Stimulated activated CD8-positive, alpha-beta memory T cell treated with anti-CD3 and anti-CD28 coated beads, Interleukin-4, amount 100 ng/mL, for 4 hours (primary cell): ENCODE measurements at places on chromosomes 5 and 9.

- no peak for DNase-seq
Observed at GRCh38 chr5:160061770-160062169, 52.8 kb downstream of the TTC1 start.

GRCh38 chr5:34539183-34539582 lies 116.9 kb upstream of the RAI14 start:
- DNase-seq = no peak

DNA sequence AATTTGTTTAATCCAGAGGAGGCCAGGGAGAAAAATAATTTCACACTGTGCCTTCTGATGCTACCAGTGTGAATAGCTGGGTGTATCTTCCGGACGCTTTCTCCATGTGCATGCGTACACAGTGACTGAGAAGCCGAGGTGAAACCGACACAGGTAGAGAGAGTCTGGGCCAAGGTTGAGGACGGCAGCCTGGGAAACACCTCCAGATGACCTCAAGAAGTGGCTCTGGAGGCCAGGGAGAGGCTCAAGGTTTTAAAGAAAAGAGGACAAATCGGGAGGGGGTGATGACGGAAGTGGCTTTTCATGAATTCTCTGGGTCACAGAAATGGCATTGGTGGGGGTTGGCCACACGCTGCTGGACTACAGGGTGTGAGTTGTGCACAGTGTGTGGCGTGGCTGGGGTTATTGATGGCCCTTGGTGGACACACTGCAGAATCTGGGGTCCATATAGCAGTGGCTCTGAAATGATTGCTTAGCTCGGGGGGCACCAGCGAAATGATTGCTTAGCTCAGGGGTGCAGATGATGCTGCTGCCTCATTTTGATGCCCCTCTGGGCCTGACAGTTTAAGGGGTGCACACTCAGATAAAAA lies 34.1 kb upstream of the LRRC14B start:
- DNase-seq = no peak

DNA sequence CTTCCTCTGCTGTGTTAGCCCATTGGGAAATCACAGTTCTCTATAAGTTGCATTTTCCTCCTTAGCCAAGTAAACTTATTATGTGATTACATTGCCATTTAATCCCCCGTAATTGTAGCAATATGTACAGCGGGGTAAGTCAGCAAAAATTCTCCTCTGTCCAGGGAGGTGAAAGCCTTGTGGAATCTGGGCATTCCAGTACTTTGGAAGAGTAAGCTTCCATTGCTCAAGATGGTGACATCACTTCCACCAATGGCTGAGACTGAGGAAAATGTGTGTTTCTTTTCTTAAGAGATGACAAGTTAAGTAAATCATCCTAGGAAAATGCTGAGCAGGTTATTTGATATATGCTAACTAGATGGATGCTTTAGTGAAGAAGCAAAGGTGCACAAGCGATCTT lies 436.7 kb downstream of the CETN3 start:
- no peak for DNase-seq

DNA sequence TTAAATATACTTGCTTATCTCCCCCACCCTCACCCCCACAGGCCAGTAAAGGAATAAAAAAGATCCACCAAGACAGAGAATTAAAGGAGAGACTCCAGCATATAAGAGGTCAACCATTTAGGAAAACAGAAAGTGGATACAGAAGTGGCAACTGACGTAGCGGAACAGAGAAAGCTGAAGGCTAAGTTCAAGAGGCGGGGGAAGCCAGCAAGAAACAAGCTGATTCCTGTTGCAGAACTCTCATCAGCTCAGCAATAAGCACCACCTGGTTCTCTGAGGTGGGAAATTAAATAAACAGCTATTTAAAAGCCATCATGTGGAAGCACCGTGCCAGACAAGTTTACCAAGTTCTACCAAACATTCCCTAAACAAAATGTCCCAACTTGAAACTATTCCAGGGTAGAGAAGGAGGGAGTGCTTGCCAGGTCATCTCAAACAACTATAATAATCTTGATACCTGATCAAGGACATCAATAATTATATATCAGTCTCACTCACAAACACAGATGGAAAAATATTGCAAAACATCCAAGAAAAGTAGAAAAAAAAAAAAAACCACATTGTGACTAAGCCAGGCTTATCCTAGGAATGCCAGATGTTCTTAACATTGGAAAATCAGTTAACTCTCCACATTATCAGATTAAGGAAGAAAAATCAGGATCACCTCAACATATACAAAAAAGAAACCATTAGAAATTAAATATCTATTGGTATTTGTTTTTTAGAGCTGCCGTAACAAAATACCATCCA lies 7.3 kb upstream of the ARL15 start:
- no peak for DNase-seq

GRCh38 chr9:96612105-96612965 lies 7.3 kb downstream of the CDC14B start:
- no peak for DNase-seq

GRCh38 chr5:36045895-36046294 lies 20.8 kb downstream of the UGT3A2 start:
- DNase-seq = no peak

GRCh38 chr5:103259705-103260355 lies 1.3 kb downstream of the MACIR start:
- DNase-seq = no peak

- DNase-seq = no peak
Observed at GRCh38 chr5:101102506-101102905, 199.4 kb upstream of the ST8SIA4 start.

GRCh38 chr5:1473746-1474145 lies 28.5 kb upstream of the SLC6A3 start:
- DNase-seq = no peak

DNA sequence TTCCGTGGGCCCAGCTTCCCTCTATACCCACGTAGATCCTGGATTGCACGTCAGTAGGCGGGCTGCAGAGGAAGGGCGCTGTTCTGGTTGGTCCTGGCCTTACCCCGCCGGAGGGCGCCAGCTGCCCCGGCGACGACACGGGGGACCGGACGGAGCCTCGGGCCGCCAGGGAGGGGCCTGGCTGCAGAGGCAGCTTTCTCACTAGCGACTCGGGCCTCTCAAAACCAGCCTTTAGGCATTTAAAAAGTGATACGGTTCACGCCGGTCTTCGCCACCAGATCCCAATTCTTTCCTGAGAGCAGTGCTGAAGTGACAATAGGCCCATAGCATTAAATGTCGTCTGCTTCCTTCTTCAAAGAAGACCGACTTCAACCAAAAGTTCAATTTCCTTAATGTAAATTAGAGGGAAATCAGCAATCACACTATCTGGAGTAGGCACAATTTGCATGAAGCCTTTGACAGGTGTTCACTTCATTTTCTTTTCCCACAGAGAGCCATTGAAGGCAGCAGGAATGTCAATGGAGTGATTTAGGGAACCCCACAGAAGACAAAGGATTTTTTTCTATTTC lies 17.6 kb upstream of the UBE2D2 start:
- DNase-seq = no peak

GRCh38 chr5:82684165-82684564 lies 393.0 kb downstream of the TMEM167A start:
- DNase-seq = no peak

GRCh38 chr5:83157163-83157562 lies 79.8 kb downstream of the XRCC4 start:
- no peak for DNase-seq

GRCh38 chr9:77561331-77562018 lies 86.6 kb downstream of the GNA14 start:
- no peak for DNase-seq

- no peak for DNase-seq
Observed at GRCh38 chr9:97271292-97271691, 36.2 kb upstream of the CCDC180 start.

DNA sequence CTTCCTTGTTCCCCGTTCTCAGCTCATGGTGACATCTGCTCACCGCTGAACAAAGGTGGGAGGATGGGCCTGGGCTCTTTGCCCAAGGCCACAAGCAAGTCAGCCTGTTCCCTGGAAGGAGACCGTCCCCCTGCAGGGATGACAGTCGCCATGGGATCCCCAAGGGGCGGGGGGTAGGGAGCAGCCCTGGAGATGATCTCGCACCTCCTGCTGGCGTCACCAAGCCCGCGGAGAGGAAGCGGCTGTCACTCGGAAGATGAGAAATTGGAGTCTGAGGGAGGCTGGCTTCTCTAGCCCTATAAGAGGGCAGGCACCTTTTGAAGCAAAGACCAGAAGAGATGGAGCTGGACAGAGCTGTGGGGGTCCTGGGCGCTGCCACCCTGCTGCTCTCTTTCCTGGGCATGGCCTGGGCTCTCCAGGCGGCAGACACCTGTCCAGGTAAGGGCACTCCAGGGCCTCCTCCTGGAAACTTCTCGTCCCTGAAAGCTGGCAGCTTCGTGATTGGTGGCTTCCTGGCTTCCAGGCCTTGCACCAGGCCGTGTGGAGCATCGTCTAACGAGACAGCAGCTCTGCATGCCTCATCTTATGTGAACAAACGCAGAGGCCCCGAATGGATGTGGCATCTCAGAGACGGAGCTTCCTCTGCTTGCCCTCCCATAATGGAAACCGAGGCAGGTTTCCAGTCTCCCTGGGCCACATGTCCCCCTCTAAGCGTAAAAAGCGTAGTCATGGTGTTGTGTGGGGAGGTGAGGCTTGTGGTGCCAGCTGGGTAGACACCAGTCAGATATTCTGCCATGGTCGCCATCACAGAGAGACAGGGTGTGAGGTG lies at the start of gene FCN2:
TSS of gene FCN2 (plus strand) at position 327 of the 829 bp plus-strand sequence. CDS start at position 339, 12 bp downstream.
- no peak for DNase-seq

GRCh38 chr9:76610011-76610352 lies 151.0 kb downstream of the GCNT1 start:
- no peak for DNase-seq

DNA sequence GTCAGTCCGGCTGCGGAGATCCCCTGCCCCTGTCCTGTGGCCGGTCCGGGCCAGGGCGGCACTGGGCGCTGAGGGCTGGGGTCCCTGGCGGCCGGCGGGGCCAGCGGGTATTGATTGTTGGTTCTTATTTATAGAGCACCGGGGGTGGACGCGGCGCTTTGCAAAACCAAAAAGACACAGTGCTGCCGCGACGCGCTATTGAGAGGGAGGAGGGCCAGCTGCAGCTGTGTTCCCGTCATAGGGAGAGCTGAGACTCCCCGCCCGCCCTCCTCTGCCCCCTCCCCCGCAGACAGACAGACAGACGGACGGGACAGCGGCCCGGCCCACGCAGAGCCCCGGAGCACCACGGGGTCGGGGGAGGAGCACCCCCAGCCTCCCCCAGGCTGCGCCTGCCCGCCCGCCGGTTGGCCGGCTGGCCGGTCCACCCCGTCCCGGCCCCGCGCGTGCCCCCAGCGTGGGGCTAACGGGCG lies 2.5 kb downstream of the LRRC26 start:
- DNase-seq = no peak

- DNase-seq = no peak
Observed at GRCh38 chr5:81718300-81718699, 32.6 kb downstream of the SSBP2 start.

GRCh38 chr9:27355166-27355565 lies 58.2 kb upstream of the EQTN start:
- no peak for DNase-seq

DNA sequence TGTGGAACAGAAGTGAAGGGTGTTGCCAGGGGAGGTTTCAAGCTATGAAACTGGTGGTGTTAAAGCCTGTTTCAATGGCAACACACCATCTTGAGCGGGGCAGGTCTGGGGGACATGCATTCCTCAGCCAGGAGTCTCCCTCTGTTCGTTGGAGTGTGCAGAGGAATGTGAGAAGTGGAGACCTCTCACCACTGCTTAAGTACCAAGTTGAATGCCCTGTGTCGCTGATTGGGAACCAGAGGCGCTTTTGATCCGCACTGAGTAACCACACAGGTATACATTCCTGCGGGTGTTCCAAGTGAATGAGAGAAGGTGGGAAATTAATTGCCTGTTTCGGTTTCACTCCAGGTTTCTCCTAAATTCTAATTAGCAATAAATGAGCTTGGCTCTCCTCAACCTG lies 99.4 kb downstream of the LIX1 start:
- DNase-seq = no peak

DNA sequence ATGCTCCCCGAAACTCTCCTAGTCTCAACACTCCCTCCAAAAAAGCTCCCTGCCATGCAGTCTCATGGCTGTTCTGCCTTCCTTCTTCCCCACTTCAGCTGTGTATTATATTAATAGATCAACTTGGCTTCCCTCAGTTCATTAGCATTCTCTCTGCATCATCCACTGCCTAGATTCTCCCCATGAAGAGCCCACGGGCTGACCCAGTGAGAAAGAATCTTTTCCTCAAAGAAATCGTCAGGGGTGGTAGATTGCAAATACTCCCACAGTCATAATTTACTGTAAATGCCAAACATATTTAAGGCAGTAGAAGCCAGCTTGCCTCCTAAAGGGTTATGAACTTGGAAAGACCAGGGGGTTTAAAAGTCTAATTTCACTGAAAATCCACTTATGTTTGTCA lies 33.5 kb downstream of the GNA14 start:
- no peak for DNase-seq

GRCh38 chr9:77582961-77583576 lies 65.1 kb downstream of the GNA14 start:
- no peak for DNase-seq

- no peak for DNase-seq
Observed at GRCh38 chr5:138705007-138705406, 48.2 kb upstream of the CTNNA1 start.

- DNase-seq = no peak
Observed at GRCh38 chr5:97400537-97400936, 217.5 kb upstream of the RIOK2 start.

GRCh38 chr9:69085569-69086283 lies 50.2 kb downstream of the FXN start:
- no peak for DNase-seq

GRCh38 chr9:110835859-110836271 lies 167.3 kb downstream of the MUSK start:
- DNase-seq = no peak

GRCh38 chr5:2803751-2804150 lies 52.3 kb upstream of the IRX2 start:
- DNase-seq = no peak

DNA sequence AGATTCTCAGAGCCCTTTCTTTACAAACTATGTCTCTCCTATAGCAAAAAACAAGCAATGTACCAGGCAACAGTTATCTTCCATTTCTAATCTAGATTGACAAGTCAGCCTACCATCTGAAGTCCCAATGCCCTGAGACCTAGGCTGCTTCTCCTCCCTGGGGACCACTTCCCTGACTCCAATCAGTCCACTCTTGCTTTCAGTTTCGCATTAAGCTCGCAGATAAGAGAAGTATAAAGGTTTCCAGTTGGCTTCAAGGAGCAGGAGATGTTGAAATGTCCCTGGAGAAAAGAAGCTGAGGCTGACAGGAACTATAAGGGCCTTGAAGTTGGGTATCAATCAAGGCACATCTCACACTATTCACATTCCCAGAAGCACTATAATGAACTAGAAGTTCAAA lies 32.3 kb downstream of the ERP44 start:
- no peak for DNase-seq

GRCh38 chr5:107104040-107104995 lies 566.4 kb downstream of the EFNA5 start:
- no peak for DNase-seq

DNA sequence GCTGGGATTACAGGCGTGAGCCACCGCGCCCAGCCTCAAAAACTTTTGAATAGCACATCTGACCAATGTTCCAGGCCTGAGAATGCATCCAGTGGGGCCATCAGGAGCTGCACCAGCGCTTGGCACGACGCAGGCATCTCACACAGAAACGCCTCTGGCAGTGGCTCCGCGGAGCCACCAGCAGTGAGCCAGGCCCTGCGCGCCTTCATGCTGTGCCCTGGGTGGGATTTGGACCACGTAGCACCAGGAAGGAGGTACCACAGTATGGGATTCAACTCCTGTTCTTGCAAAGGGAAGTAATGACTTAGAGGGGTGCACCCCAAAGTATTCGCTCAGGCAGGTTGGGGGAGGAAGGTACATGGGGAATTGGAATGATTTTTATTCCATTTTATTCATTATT lies 3.0 kb downstream of the CCDC187 start:
- DNase-seq = no peak
